ENCODE measurements at places on chromosomes 5 and 9.

DNA sequence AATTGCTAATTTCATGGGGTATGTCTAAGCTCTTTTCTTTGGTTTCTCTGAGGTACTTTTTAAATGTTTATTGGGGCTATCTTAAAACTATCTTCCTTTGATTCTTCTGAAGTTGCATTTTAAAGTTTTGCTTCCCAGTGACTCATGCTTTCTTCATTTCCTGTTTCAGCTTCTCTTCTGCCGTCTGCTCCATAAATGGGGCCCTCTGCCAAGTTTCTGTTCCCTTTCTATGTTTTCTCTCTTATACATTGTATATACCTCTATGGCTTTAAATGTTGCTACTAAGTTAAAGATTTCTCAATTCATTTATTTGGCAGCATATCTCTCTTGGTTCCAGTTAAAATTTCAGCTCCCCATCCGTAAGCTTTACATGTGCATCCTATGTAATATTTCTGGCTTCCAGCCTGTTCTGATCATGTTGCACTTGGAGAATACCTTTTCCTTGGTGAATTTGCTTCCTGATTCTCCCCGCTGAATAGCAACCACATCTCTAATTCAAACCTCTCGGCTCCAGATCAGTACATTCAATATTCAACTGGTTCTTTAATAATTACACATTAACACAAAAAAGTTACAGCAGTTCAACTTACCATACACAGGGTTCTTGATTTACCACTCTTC lies 125.3 kb downstream of the ST8SIA4 start:
- no peak for DNase-seq

DNA sequence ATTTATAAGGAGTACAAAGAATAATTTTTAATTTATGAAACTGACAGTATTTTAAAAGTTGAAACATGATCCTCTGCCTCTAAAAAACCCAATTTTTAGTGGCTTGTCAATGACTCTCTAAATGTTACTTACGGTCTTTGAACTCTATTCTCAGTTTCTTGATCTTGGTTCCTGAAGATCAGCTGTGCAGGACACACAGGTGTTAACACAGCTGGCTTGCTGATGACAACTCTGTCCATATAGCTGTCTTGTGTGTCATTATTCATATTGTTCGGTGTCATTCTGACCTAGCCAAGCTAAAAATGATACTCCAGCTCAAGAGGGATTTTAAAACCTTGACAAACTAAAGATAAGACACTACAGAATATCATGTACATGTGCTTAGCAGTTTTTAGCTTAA lies 314.5 kb downstream of the CCDC171 start:
- no peak for DNase-seq

DNA sequence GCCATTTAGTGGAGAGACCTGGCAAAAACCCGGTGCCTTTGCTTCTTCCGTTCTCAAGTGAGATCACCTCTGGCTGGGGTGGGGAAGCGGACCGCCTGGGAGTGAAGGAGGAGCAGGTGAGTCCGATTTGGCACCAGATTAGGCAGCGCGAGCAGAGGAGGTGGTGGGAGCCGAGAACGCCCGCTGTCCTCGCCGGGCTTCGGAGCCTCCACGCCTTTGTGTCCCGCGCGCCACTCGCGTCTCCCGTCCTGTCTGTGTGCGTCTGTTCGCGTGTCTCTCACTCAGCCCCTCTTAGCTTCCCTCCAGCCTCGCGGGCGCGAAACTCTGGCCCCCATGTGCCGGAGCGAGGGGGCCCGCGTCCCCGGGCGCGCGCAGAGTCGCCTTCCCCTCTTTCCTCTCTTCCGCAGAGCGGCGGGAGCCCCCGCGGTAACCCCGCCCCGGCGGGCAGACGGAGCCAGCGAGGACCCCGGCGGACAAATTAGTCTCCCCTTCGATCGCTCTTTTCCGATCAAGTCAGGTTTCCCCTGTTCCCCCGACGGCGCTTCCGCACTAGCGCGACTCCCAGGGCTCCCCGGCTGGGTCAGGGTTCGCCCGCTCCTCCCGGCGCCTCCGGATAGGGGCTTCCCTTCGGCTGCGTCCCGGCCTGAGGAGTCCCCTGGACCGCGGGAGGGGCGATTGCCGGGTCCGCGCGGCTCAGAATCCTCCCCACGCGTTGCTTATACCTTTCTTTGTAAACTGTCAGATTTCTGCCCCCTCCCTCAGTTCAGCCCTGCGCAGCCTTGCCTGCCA lies 7.1 kb downstream of the POU4F3 start:
- no peak for DNase-seq

GRCh38 chr5:161189452-161189851 lies 337.4 kb upstream of the ATP10B start:
- no peak for DNase-seq

DNA sequence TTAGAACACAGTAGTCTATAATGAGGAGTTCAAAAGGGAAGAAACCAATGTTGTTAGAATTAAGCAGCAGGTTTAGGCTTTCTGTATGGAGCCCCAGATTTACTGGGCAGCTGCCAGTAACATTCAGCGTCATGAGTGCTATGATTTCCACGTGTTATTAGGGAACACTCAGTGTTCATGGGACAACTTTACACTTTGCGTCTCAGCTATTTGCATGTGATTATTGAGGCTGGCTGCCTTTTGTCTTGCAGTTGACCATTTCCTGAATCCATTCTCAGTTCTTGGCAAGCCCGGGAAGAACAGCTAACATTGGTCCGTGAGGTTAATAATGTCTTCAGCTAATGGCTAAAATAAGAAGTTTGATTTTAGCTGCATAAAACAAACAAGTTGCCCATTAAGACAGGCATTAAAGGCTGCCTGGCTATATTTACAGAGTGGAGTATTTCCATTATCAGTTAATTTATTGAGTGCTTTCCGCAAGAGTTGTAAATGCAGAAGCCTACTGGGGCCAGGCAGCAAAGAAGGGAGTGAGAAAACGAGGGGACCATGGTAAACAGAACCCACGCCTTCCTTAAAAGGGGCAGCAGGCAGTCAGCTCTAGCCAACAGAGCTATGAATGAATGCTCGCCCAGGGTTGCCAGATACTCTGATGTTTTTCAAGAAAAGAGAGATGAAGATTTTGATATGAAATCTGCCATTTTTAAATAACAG lies 120.9 kb downstream of the PIP5K1B start:
- DNase-seq: no peak

GRCh38 chr5:180533845-180534244 lies 39.7 kb downstream of the CNOT6 start:
- no peak for DNase-seq

DNA sequence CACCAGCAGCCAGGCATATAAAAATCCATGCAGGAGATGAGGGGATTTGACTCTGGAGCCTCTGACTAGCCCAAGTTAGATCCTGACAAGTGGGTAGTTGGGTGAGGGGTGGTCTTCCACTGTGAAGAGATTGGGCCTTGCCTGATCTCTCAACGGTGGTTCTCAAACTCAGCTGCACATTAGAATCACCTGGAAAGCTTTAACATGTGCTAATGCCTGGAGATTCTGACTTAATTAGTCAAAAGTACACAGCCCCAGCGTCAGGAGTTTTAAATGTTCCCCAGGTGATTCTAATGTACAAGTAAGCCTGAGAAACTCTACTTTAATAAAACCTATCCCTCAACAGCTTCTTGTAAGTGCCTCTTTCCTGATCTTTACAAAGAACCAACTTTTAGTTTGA lies 57.5 kb downstream of the GCNT4 start:
- DNase-seq: no peak

DNA sequence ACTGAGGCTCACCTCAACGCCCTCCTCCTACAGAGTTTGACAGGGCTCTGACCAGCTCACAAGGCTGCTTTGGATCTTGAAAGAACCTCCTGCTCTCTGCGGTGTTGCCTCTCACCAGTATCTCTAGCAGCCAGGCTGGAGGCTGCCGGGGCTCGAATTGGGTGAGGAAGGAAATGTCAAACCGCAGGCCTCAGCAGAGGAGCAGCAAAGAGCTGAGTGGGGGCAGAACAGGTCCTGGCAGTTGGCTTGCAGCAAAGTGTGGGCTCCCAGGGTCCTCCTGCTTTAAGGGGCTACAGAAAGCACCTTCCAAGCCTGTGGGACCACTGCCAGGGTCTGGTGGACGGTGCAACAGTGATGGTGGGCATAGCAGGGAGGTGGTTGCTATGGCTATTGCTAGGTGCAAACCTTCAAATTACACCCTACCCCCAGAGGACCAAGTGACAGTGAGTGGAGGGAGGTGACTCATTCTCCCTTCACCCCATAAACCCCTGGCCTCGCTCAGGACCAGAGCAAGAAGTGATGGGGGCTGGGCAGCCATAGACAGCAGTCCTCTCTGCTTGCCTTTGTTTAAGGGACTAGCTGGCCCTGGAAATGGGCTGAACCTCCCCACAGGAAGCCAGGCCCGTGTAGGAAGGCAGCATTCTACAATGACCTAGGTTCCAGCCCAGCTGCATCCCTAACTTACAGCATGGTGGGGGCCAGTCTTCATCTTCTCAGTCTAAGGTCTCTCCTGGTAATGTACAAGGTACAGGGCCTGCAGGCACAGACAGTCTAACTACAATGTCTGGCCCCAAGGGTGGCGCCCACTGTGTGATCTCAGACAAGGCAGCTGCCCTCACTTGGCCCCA lies 18.7 kb downstream of the LCP2 start:
- peak; percentile 58 for DNase-seq

- no peak for DNase-seq
Observed at GRCh38 chr9:85200726-85201404, 531.3 kb downstream of the NTRK2 start.

DNA sequence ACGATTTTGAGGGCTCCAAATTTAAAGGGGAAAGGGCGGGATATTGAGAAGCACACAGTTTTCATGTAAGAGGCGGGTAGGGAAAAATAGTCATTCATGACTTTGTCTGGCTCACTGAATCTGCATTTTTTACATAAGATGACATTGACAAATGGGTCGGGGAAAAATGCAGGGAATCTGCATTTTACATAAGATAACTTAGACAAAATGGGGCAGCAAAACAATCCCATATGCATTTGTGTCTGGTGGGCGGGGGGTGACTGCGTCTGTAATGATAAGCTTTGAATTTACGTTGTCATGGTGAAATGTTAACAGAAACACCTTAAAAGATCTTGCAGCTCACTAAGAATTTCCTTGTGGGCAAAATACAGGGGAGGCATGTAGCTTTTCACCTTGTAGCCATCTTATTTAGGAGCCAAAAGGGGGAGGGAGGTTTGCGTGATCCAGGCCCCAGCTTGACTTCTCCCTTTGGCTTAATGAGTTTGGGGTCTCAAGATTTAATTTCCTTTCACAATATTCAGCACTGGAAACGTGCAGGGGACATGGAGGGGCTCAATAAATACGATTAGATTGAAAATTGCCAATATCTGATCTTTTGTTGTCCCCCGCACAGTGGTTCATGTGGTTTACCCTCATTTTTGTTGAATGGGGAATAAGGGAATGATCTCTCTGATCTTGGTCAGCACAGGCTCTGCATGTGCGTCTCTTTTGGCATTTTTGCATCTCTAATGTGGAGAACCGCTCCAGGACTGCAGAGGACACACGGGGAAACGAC lies 41.1 kb upstream of the GADD45G start:
- no peak for DNase-seq

DNA sequence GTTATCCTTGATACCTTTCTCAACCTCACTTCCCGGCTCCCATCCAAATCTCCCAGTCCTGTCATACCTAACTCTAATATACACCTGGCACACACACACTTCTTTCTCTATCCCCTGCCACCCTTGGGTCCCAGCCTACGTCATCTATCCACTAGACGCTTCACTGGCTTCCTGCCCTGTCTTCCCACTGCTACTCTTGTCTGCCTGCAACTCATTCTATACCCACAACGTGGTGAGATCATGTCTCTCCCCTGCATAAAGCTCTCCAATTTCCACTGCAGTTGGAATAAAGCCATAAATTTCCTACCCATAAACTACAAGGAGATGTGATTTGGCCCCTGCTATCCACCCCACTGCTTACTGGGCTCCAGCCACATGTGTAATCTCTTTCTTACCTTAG lies 93.5 kb downstream of the JMY start:
- DNase-seq: no peak

DNA sequence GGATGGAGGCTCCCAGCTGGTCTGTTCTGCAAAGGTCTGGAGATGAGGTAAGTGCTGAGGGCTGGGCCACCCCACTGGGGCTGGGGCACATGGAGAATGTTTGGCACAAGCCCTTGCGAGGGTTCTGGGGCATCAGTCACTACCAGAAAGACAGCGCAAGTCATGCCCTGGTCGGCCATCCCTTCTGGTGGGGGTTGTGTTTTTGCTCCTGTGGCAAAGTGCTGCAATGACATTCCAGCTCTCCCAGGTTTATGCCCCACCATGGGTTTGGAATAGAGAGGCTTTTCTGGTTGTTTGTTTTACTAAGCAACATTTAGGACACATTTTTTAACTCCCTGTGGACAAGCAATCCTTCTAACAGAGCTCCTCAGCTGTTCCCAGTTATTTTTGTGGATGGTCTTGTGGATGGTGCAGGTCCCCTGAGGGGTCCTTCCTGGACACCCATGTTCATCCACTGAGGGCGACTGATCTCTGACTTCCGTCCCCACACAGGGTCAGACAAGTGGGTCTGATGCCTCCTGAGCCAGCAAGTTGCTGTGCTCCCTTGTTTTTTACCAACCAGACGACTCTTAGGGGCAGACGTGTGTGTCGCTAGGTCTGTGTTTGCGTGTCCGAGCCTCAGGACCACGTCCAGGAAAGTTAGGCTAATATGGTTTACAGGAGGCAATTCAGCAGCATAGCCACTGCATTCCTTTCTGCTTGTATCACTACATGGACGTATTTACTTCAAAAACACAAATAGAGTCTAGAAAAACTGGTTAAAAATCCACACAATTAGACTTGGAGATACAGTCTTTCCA lies 64.9 kb upstream of the ECM2 start:
- DNase-seq: no peak

- no peak for DNase-seq
Observed at GRCh38 chr9:973295-973834, 3.1 kb upstream of the DMRT3 start.

GRCh38 chr5:148459669-148460068 lies 75.9 kb downstream of the FBXO38 start:
- no peak for DNase-seq

GRCh38 chr9:133782157-133783130 lies 44.3 kb upstream of the SARDH start:
- peak; percentile 24 for DNase-seq

GRCh38 chr5:158877124-158877581 lies 222.6 kb downstream of the EBF1 start:
- no peak for DNase-seq

DNA sequence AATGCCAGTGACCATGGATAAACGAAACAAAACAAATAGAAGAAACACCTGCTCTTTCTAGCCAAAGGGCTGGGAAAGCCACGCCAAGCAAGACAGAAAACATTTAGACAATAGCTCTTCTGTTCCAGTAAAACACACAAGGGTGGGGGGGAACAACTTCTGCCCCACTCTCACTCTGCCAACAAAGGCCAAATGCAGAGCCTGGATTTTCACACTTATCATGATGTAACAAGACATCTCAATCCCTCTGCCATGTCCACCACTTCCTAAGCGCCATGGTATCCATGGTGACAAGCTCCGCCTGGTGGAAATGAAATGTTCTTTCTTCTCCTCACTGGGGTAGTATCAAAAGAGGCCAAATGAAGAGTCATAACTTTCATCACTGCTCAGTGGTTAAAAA lies 60.6 kb downstream of the DRD1 start:
- DNase-seq: no peak

- DNase-seq: no peak
Observed at GRCh38 chr5:103375863-103376591, 117.5 kb downstream of the MACIR start.

GRCh38 chr5:172417983-172418630 lies 36.2 kb downstream of the SH3PXD2B start:
- no peak for DNase-seq
